Activated T-cell treated with anti-CD3 and anti-CD28 coated beads for 4 hours (primary cell): ENCODE measurements at places on chromosomes 2 and 18.

DNA sequence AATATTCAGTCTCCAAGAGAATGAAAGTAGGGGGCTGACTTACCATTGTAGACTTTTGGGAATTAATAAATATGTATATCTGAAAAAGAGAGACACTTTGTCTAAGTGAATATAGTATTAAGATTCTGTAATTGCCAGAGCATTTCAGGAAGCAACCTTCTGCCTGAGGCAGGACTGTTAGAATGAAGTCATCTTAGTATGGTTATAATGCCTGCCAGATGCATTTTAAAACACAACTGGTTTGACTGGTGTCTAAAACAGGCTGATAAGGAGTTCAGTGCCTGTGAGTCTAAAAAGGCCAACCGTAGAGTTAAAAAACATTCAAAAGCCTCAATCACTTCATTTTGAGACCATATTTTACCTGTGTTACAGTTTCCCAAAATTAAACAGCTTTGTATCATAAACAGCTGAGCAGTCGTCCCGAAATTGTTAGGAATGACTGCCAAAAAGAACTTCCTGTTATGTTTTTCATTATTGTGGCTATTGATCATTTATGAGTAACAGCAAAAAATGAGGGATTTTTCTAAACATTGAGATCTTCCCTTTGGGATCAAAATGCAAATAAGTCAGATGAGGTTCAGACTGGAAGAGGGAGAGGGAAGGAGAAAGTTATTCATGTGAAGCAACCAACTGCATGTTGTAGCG lies 443.9 kb downstream of the PID1 start:
- DNase-seq = no peak

GRCh38 chr18:36769611-36770314 lies 59.0 kb downstream of the TPGS2 start:
- no peak for DNase-seq

DNA sequence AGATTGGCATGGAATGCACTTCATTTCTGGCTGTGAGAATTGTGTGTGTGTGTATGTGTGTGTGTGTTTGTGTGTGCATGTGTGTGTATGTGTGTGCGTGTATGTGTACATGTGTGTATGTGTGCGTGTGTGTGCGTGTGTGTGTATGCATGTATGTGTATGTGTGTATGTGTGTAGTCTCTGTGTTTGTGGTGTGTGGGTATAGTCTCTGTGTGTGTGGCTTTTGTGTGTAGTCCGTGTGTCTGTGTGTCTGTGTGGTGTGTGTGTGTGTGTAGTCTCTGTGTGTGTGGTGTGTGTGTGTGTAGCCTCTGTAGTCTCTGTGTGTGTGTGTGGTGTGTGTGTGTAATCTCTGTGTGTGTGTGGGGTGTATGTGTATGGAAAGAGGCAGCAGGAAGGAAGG lies 247.3 kb upstream of the SOX11 start:
- DNase-seq = no peak

GRCh38 chr2:49189512-49190225 lies 35.4 kb upstream of the FSHR start:
- DNase-seq = no peak

DNA sequence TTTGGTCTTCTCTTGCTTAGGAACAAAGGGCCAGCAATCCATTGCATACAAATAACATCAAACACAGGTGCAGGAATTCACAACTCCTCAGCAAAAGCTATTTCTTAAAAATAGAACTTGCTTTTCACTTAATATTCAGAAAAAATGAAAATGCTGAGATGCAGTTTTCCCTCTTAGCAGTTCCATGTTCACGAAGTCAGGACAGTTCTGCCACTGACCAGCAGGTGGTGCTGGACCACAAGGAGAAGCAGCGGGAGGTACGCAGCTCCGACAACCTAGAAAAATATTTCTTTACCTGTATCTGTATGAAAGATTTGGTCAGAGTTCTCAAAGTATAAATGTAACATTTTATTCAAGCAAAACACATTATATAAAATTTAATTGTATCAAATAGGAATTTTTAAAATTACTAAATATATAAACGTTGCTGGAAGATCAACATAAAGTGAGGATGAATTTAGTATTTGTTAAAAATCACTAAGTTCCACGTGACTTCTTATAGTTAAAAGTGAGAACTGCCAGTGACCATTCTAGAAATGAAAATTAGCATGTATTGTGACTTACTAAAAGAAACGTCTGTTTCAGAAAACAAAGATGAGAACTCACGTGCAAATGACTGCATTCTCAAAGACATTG lies 48.8 kb downstream of the ADNP2 start:
- peak; percentile 64 for DNase-seq

- DNase-seq = no peak
Measured at GRCh38 chr2:209376686-209377085, 47.2 kb upstream of the MAP2 start.

- DNase-seq = no peak
Measured at GRCh38 chr2:28318023-28318422, 74.6 kb upstream of the FOSL2 start.

GRCh38 chr2:73928963-73929347 lies 2.3 kb downstream of the DGUOK start:
- DNase-seq = no peak
